ENCODE measurements at places on chromosomes 3 and 15.

DNA sequence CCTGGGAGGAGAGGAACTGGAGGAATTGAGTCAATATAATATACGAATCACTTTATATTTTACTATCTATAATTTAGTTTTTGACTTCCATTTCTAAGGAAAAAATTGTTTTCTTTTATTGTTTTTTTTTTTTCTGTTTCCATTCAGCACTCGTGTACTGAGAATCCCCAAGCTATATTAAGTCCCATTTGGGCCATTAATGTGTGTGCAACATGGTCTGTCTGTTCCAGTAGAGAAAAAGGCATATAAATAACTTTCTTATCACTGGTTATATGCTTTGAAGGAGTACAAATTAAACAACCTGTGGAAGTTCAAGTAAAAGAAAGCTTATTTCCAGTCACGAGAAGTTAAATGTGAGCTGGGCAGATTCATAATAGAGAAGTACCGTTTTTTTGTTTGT, 498.9 kb upstream of the TPRG1 start:
- no peak for DNase-seq

GRCh38 chr3:151395806-151396205, 11.3 kb upstream of the P2RY12 start:
- no peak for DNase-seq

DNA sequence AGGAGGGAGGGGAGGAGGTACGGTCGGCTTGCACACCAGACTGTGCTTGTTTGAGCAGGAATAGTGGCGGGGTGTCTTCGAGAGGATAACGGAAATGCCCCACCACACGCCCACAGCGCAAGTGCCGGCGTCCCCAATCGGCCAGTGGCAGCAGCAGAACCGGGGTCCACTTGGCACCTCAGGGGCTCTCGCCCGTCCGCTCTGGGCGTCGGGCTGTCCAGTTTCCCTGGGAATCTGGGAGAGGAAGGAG, 53.7 kb downstream of the CCDC54 start:
- no peak for DNase-seq

GRCh38 chr3:36813305-36813704, 49.0 kb upstream of the DCLK3 start:
- DNase-seq: no peak

DNA sequence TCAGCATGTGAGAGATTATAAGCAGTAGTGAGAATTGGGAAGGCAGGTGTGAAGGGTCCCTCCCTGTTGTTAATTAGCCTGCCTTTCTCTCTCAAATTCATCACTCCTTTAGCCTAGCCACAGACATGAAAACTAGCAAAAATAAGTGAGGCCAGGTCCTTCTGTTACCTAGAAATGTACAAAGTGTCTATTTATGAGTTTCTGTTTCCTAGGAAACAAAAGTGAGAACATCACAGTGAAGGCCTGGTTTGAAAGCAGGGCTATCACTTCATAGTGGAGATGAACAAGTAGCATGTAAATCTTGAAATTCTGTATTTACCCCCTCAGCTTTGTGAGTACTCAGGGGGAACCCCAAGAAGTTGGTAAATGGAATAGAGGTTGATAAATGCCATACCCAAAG, 78.2 kb upstream of the UMPS start:
- DNase-seq: no peak

DNA sequence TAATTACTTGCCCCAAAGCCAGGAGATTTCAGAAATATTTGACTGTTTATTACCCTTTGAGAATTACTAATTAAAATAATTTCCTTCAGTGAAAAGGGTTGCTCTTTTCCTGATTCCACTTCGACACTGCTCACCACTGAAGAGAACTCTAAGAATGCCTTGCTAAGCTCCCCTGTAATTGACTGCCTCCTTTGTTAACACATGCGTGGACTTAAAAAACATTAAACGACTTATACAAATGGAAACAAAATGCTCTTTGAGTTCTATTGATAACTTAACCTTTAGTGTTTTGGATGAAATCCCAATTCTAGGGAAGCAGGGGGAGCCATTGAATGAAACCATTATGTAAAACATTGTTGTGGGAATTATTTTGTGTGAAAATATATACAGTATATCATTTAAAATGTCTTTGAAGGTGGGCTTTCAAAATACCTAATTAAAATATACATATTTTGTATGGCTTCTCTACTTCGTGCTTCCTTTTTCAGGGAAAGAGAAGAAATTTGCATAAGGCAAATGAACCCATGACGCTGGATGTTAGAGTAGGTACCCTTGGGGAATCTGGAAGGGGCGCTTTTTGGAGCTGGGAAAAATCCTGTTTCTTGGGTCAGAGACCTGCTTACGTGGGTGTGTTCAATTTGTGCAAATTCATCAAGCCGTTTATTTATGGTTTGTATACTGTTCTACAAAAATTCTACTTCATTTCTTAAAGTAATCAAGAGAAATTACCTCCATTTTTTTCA, 64.2 kb downstream of the WWTR1 start:
- no peak for DNase-seq

DNA sequence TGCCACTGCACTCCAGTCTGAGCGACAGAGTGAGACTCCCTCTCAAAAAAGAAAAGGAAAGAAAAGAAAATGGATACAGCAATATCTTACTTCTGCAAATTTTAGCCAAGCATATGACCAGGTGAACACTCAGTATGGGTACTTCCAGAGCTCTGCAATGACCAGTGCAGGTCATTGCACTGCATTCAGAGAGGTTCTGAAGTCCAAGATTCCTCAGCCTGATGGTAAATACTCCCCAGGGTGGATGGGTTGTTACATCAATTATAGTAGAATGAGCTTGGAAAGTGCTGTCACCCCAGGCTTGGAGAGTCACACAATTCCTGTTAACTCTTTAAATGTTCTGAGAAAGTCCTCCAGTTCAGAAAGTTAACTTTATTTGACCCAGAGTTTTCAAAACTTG, 103.7 kb downstream of the RPLP1 start:
- DNase-seq: no peak

DNA sequence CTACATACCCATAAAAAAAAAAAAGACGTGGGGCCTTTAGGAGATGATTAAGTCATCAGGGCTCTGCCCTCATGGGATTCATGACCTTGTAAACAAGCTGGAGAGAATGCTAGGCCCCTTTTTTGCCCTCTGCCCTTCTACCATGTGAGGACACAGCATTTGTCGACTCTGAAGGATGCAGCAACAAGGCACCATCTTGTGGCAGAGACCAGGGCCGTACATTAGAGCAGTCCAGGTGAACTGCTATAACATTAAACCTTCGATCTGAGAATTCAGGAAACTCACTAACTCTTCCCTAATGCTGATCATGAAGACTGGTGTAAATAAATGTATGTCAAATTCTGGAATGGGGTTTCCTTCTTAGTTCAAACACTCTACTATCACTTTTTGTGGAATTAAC, 30.7 kb upstream of the SIAH2 start:
- no peak for DNase-seq

GRCh38 chr3:42198709-42199108, 67.3 kb downstream of the CCK start:
- DNase-seq: no peak

DNA sequence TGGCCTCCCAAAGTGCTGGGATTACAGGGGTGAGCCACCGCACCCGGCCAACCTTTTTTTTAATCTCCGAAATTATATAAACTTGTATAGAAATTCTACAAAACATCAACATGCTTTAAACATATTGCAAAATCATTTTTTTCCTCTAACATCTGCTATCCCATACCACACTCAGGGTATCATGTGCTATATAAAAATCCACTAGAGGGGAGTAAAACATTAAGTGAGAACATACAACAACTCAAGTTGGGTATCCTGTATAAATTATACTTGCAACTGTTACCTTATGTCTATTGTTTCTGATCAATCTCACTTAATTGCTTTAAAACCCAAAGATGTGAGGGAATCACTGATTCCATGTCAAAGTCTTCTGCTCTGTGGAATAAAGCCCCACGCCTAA, 71.9 kb upstream of the FBN1 start:
- no peak for DNase-seq

DNA sequence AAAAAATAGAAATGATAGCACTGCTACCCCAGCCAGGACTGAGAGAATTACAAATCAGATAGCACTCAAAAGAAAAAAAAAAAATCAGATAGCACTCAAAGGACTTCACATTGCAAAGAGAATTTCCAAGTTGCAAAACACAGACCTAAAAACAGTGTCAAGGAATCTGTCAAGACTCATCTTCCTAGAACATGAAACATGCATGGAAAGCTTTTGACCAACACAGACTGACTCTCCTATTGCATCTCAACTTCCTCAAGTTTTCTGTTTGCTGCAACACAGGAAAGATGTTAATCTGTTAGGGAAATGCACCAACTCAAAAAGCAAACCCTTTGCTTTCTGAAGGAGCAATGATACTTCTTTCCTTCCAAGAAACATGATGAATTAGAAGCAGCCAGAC, 42.3 kb downstream of the RAB27A start:
- DNase-seq: no peak

- no peak for DNase-seq
These were observed 40.1 kb downstream of the OXSR1 start for GRCh38 chr3:38205472-38205805.

DNA sequence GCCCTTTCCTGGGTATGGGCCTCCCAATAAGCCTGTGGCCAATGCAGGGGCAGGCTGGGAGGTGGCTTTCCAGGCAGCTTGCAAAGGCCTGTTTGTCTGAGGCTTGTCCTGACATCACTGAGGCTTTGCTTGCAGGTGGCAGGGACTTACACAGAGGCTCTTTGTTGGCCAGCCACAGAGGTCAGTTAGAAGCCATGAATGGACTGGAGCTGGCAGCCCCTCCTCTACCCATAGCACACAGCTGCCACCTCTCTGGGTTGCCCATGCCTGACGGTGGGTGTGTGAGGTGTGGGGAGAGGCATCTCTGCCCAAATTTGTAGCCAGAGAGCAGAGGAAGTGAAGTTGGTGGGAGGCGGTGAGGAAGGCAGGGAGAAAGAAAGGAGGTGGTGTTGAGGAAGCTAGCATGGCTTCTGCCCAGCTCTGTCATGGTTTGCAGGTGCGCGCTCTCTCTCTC, 17.1 kb downstream of the LIMD1 start:
- no peak for DNase-seq

GRCh38 chr15:100914876-100915275, 4.3 kb upstream of the LRRK1 start:
- DNase-seq: no peak

GRCh38 chr15:79944622-79945021, 26.4 kb downstream of the BCL2A1 start:
- DNase-seq: no peak

- no peak for DNase-seq
These were observed 13.0 kb downstream of the ZBED2 start for GRCh38 chr3:111582120-111582474.

GRCh38 chr3:37944391-37944842, 46.2 kb upstream of the VILL start:
- no peak for DNase-seq

GRCh38 chr15:88900982-88901418, 5.7 kb upstream of the HAPLN3 start:
- no peak for DNase-seq

DNA sequence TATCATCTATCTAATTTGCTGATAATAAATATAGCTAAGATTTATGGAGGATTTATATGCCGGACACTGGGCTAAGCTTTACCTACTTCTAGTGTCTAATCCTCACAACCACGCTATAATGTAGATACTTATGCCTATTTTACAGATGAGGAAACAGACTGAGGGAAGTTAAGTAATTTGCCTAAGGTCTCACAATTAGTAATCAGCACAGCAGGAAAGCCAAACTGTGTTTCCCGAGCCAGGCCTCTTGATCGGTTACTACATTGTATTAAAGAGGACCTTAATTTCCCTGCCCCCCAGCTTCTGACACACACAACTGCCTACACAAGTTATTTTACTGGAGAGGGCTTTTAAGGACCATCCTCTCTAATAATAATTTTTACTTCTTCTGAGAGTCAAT, 40.9 kb downstream of the ONECUT1 start:
- no peak for DNase-seq

- peak; percentile 7 for DNase-seq
These were observed 2.2 kb upstream of the UROC1 start for GRCh38 chr3:126519506-126520455.

GRCh38 chr3:25432176-25432720, 4.2 kb downstream of the RARB start:
- DNase-seq: no peak

GRCh38 chr3:13821126-13821525, 58.7 kb downstream of the WNT7A start:
- no peak for DNase-seq

GRCh38 chr3:124927574-124928045, 6.9 kb downstream of the MUC13 start:
- no peak for DNase-seq

DNA sequence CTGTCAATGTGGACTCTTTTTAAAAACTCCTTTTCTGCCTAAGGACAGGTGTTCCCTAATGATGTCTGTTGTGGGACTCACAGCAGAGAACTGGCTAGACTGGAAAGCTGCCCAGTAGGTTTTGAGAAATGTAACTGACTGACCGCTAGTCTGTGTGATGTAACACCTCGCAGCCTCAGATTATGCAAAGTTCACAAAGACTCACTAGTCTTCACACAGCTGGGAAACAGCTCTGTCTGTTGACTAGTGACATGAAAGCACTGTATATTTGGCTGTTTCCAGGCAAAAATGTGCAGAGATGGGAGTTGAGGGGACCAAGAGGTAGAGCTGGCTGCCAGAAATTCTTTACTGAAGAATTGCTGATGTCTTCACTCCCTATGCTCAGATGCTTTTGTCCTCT, 10.3 kb downstream of the PDZRN3 start:
- peak; percentile 41 for DNase-seq

- DNase-seq: no peak
These were observed 291.1 kb downstream of the CTNNB1 start for GRCh38 chr3:41490360-41490759.

GRCh38 chr15:69225355-69226022, 65.1 kb downstream of the GLCE start:
- DNase-seq: no peak

- no peak for DNase-seq
These were observed 7.8 kb upstream of the ICE2 start for GRCh38 chr15:60486742-60487141.

GRCh38 chr3:197114007-197114406, 84.4 kb upstream of the MELTF start:
- no peak for DNase-seq

DNA sequence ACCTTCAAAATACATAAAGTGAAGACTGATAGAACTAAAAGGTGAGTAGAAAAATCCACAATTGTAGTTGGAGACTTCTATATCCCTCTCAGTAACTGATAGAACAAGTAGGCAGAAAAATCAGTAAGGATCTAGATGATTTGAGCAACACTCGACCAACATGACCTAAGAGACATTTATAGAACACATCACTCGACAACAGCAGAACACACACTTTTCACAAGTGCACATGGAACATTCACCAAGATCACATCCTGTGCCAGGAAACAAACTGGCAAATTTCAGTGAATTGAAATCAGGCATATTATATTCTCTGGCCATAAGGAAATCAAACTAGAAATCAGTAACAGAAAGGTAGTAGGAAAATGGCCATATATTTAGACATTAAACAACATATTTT, 37.1 kb downstream of the LYSMD4 start:
- DNase-seq: no peak

GRCh38 chr15:85760049-85760448, 34.7 kb downstream of the KLHL25 start:
- no peak for DNase-seq

All from heart left ventricle (tissue), 16 donors.